ENCODE measurements at places on chromosomes 2 and 18.

DNA sequence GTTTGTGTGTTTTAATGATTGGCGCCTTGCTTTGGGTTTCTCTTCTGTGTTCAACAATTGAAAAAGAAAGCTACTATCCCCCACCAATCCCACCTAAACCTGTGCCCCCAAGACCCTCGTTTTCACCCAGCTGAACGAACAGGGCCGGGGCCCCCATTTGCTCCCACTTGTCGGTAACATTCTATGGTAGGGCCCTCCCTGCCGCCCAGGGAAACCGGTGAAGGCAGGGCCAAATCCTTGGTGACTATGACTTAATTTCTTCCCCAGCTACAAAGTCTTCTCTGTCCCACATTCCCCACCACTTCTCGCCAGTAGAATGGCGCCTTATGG is 598 bp upstream of the SNRNP200 start:
- DNase-seq: peak; percentile 32

- DNase-seq: no peak
These were observed 102.2 kb downstream of the PDE1A start for GRCh38 chr2:182324665-182325064.

DNA sequence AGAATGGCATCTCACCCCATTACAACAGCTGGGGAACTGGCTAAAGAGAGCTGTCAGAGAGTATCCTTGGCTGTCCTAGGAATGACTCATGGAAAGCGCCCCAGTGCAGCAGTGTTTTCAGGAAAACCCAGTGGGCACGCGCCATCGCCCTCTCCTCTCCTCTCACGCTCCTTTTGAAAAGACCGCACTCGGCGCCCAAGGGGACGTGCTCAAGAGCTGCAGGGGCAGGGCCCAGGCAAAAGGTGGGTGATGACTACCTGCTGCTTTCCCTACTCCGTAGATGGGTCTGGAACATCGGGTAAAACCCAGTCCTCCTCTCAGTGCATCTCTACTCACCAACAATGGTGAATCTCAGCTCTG is 68.1 kb downstream of the EMILIN2 start:
- DNase-seq: no peak

DNA sequence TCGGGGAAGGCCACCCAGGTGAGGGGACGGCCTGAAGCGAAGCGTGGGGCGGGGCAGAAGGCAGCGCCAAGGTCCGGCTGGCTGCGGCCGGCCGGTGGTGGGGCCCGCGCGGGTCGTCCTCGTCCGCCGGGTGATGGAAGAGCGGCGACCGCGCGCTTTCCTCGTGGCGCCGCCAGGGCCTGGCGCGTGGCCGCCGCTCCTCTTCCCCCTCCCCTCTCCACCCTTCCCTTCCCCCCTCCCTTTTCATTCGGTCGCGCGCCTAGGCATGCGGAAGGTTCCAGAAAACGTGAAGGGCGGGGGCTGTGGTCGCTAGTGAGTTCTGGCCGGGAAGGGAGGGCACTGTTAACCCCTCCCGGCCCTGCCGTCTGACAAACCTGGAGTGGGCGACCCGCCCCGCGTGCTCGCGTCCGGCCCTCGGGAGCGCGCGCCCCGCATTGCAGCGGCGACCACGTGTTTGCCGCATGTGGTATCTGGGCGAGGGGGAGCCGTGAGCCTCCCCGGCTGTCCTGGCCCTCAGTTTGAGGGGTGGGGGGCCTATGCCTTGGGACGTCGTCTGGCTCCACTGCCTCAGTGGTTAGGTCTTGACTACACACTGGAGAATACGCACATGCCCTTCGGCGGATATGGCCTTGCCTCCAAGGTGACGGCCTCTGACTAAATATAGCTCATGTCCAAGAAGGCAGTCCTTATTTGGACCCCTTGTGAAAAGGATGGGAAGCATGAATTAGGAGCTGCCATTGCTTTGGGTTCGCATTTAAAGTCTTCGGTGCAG is 579 bp downstream of the MAT2A start:
- DNase-seq: peak; percentile 70

- peak; percentile 13 for DNase-seq
These were observed 551.7 kb downstream of the ARHGAP15 start for GRCh38 chr2:143680885-143681405.

GRCh38 chr18:78776706-78777285 is 202.8 kb upstream of the SALL3 start:
- no peak for DNase-seq
